ENCODE measurements at places on chromosomes 5 and 9.

DNA sequence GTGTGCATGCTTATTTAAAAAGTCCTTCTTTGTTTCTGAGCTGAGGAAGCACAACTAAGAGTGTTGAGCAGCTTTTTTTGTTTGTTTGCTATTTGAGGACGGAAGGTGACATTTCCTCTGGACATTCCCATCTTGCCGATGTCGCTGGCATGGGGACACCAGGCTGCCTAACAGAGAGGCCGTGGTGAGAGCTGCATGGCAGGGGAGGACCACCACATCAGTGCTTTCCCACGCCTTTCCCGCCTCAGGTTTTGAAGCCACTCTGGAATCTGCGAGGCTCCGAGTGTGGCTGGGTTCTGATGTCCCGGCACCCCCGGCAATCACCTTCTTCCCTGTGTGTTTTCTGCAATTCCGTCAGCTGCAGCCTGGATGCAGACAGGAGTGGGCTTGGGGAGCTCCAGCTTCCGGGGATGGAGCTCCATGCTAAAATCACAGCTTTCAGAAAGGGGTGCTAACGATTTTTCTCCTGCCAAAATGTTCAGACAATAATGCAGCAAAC lies 259.8 kb upstream of the IRX4 start:
- no peak for DNase-seq

DNA sequence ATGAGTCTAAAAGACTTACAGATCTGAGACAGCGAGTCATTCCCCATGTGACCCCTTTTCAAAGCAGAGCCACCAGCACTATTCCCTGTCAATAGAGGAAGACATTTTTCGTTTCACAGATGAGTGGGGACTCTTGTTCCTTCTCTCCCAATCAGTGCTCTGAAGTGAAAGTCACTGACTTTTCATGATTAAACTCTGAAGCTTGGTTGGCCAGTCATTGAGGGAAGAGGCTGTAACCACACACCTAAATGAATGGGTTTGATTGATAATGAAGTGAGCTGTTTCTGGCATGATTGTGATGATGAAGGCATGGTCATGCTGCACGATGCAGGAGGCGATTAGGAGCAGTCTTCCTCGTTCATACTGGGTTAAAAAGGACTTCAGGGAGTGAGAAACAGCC lies 171.9 kb downstream of the ZNF462 start:
- DNase-seq, result no peak

DNA sequence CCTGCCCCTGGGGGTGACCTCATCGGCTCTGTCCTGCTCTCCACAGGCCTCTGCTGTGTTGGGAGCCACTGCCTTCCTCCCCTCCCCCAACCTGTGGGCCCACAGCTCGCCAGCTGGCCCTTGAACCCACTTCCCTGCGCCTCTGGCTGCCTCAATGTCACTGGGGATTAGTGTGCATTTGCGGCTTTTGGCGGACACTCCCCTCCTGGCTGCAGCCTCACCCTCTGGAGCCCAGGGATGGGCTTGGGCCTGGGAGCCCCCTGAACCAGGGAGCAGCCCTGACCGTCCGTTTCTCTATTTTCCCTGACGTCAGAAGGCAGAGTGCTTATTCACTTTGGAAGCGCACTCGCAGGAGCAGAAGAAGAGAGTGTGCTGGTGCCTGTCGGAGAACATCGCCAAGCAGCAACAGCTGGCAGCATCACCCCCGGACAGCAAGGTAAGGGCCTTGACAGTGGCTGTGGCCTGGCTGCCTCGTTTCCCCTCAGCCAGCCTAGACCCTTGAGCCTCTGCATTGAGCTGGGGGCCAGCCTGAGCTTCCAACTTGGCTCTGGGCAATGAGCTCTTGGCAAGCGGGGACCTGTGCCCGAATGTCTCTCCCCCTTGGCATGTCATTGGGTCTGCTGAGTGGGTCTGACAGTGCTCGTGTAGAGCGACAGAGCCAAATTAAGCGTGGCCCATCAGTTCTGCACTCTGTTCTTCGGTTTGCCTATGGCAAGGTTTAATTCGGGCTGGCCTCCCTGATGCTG lies 73.1 kb downstream of the RGS3 start:
- no peak for DNase-seq

DNA sequence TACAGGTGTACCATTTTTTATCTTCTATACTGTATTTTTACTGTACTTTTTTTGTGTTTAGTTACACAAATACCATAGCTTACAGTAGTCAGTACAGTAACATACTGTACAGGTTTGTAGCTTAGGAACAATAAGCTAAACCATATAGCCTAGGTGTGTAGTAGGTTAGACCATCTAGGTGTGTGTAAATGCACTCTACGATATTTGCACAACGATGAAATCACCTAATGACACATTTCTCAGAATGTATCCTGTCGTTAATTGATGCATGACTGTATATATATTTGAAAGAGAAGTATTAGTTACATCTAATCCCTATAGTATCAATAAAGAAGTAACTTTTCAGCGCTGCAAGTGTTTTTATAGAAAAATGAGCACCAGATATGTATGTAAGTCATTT lies 138.8 kb downstream of the TRPM6 start:
- no peak for DNase-seq
